Lung microvascular endothelial cell (primary cell): ENCODE measurements at places on chromosomes 3 and 15. TPM values are rescaled to one million over a fixed set of nuclear protein-coding genes. Genes with fewer than 3 reads are reported as not detected.
A peak's percentile ranks its signal among the peaks of the same experiment; 100 is the strongest.

DNA sequence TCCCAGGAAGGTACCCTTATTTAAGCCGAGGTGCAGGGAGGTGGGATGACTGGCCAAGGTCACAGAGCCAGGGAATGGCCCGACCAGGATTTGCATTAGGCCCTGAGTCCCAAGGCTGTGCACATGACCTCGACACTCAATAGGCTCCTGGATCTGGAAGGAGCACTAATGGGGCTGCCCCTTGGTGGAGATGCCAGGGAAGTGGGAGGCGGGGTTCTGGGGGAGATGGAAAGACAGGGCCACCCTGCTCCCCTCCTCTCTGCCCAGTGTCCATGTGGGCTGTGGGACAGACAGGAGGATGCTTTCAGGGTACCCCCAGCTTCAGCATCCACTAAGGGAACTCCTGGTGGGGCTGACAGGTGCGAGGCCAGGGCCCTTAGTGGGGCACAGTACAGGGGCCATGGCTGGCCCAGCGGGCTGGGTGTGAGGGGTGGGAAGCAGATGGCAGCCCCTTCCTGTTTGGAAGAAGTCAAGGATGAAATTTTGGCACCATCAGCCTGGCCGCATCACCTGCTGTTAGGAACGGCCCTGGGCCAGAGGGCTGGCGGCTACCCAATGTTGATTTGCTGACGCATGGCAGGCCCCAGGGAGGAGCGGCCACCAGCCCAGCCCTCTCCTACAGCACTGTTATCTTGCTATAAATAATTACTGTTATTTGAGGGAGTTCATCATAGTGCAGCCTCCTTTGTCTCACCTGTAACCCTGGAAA, 37.3 kb downstream of the ATP2B2 start:
- DNase-seq, result no peak

- DNase-seq, result peak; percentile 94
These were observed 45.7 kb downstream of the C2CD4B start for GRCh38 chr15:62119227-62119864.

DNA sequence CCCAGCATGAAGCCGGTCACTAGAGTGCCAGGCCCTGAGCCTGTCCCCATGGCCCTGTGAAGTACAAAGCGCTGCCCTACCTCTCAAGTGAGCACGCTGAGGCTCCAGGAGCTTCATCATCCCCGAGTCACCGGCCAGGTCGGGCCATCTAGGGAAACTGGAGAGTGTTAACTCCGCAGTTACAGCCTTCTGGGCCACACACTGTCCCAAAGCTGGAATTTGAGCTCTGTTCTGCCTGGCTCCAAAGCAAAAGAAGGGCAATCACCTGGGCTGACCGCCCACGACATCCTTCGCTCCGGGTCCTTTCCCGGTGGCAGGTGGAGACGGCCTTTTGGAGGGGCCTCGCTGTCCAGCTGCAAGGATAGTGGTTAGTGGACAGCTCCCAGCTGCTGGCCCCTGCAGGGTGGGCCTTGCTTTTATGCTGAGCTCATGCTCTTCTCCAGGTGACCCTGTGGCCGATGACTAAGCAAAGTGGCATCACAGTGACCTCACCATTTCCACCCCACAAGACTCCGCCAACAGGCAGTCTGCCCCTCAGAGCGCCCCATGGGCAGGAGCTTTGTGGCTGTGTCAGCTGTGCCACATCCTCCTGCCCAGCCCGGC, 3.5 kb upstream of the MUC4 start:
- no peak for DNase-seq

GRCh38 chr15:90086868-90087268, 15.4 kb downstream of the IDH2 start:
- peak; percentile 68 for DNase-seq

- DNase-seq, result no peak
These were observed 1077.4 kb downstream of the EPHA3 start for GRCh38 chr3:90184861-90185260.

GJD2 gene
- total RNA-seq, result not detected in 2 replicates

DNA sequence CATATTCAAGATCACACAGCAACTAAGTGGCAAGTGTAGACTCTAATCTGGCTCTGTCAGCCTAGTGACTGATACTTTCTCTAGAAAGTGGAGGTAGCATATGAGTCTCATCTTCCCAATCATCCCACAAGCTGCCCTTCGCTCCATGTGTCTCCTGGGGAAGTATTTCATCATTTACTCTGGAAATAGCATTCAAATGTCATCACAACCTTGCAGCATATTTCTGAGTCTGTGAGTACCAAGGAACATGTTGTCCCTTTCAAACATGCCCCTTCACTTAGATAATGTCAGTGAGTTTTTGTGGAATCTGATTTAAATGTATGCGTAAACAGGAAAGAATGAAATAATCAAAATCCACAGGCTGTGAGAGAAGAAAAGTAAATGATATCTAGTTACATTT, 322.9 kb downstream of the SLC9A9 start:
- no peak for DNase-seq

IGSF11 gene
- under 0.01 TPM in 2 replicates for total RNA-seq

DNA sequence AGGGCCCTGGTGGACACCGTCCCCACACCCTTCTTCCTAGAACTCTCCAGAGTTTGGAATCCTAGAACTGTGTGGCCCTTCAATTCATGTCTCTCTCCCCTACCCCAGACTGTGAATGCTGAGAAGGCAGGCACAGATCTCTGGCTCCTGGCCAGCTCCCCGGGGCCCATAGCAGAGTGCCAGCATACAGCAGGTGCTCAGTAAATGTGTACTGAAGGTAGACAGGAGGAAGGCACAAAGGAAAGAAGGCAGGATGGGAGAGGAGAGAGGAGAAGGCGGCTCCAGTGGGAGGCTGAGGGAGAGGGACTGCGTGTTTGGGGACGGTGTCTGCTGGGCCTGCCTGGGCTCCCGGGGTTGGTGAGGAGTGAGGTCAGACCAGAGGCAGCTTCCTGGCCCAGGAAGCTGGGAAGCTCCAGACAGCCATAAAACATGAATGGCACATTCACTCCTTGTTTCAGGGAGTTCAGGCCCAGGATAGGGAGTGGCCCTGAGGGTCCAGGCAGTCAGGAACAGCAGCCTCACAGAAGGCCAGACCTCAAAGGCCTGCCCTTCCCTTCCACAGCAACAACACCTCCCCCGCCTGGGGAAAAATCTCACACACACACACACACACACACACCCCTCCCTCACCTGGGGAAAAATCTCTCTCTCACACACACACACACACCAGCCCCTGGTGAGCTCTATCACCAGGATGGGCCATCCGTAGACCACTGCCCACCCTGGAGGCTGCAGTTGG, 137.1 kb upstream of the PRR20G start:
- DNase-seq, result no peak

DNA sequence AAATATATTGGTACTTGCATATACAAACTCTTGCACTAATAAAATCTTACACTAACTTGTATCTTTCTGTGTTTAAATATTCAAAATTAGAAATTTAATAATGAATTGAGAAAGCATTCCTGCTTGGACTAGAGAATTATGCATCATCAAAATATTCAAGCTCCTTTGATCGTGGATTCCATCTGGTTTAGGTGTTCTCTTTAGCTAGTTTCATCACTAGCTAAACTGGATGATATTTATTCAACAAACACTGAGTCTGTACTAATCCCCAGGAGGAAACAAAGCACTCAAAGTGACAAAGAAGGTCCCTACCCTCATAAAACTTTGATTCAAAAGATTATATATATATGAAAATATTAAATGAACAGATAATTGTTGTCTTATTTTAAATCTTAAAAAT, 1360.9 kb upstream of the ALCAM start:
- no peak for DNase-seq

GRCh38 chr3:138329127-138329983, at the start of gene NME9:
NME9 (minus strand) TSS chr3:138329851; CDS start chr3:138329335, 516 bp downstream.
- peak; percentile 91 for DNase-seq
